Femur (tissue), 1 donor: ENCODE measurements at places on chromosomes 6 and 20.

GRCh38 chr20:10076126-10077080 is 41.6 kb downstream of the ANKEF1 start:
- no peak for DNase-seq

GRCh38 chr6:40804905-40805304 is 217.7 kb upstream of the LRFN2 start:
- DNase-seq, result no peak

DNA sequence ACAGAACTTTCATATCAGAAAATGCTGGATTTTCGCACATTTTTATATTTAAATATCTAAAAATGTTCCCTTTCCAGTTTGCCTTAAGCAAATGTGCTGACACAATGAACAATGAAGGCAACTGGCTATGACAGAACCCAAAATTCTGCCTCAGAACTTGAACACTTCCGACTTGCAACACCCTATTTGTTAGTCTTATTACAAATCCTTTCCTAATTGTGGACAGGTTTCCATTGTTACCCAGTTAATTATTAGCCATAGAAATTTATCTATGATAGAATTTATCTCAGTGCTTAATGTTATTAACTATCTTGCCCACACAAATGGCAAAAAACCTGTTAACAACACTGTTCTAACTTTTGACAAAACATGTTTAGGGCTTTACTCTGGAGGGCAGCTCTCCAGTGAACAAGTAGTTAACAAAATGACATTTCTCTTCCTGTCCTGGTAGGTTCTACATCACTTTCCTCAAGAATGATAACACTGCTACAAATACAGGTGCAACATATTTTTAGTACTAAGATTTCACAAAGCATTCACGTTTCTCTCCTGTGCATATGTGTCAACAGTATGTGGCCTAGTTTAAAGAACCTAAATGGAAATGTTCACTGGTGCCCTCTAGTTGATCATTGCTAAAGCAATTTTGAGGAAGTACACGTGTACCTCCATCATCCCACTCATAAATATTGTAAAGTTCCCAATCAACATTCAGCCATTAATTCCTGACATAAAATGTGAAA is 58.4 kb downstream of the HIVEP2 start:
- no peak for DNase-seq

- no peak for DNase-seq
These were observed 58.4 kb downstream of the PDE7B start for GRCh38 chr6:135909737-135910387.

GRCh38 chr20:59048681-59049030 is 6.1 kb upstream of the PRELID3B start:
- DNase-seq, result no peak

DNA sequence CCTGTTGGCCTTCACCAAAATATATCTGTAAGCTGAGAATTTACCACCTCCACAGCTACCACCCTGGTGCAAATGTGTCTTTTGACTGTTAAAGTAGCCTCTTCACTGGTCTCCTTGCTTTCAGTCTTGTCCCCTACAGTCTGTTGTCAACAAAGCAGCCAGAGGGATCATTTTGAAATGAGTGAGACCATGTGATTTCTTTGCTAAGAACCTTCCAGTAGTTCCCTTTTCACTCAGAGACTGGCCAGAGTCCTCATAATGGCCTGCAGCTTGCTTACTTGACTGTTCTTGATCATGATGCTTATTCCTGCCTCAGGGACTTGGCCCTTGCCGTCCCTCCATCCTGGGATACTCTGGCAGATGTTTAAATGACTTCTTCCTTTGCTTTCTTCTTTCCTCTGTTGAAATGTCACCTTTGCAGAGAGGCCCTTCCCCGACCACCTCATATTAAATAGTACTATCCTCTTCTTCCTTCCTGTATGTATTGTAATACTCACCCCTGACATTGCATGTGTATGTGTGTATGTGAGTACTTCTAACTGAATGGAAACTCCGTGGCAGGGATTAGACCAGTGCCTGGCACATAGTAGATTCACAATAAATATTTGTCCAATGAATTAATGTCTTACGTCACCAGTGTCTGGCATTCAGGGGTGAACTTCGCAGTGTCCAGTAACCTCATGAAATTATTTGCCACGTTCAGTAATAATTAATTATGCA is 5.0 kb downstream of the MANBAL start:
- DNase-seq, result no peak

GRCh38 chr6:107173779-107174178 is 58.5 kb upstream of the BEND3 start:
- DNase-seq, result no peak

GRCh38 chr6:48818052-48818412 is 645.0 kb downstream of the MMUT start:
- DNase-seq, result no peak

DNA sequence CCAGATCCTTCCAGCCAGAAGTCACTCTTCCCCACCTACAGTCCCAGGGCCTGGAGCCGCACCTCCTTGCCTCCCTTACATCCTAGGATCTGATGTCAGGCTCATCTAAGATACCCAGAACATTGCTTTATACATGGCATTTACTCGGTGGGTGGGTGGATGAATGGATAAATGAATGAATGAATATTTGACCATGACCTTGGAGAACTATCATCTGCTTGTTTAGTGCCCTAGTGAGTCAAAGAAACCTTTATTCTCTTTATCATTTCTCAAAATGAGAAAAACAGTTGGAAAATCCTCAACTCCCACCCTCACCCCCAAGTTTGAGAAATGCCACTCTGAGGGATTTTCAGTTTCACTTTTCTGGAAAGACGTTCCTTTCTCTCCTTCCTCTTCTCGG is 56.0 kb downstream of the DAAM2 start:
- DNase-seq, result no peak

DNA sequence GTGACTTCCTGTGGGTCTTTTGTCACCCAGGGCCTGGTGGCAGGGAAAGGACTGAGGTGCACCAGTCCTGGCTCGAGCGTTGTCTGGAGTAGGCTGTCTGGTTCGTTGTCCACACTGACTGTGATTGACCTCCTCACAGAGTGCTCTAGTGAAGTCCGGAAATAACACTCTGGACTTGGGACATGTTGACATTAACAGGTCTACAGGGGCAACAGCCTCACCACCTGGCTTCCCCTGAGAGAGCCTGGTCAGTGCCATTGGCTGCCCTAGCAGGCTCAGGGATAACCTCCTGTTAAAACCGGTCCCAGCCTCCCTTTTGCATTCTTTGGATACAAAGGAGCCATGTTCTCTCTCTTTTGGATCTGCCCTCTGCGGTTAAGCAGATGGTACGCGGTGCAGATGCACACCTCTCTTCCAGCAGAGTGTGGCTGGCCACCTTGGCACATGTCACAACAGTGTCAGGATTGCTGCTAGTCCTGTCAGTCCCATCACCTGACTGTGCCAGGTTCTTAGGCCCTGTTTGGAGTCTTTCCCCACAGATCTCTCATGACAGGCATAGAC is 46.2 kb downstream of the CDS2 start:
- no peak for DNase-seq

- DNase-seq, result no peak
These were observed 41.6 kb upstream of the SYNCRIP start for GRCh38 chr6:85684133-85684808.

GRCh38 chr20:62662422-62662821 is 20.1 kb downstream of the SLCO4A1 start:
- no peak for DNase-seq

- DNase-seq, result no peak
These were observed 37.2 kb downstream of the ARFGEF2 start for GRCh38 chr20:48958743-48959142.

- peak; percentile 57 for DNase-seq
These were observed 15.8 kb downstream of the AARS2 start for GRCh38 chr6:44297063-44298038.

- DNase-seq, result peak; percentile 86
These were observed 98.3 kb downstream of the SASH1 start for GRCh38 chr6:148440877-148441453.

GRCh38 chr6:4394786-4395185 is 259.4 kb upstream of the ECI2 start:
- no peak for DNase-seq

- no peak for DNase-seq
These were observed 57.9 kb downstream of the FHL5 start for GRCh38 chr6:96620851-96621250.

- peak; percentile 51 for DNase-seq
These were observed 2.4 kb downstream of the TCF21 start for GRCh38 chr6:133891149-133891926.

DNA sequence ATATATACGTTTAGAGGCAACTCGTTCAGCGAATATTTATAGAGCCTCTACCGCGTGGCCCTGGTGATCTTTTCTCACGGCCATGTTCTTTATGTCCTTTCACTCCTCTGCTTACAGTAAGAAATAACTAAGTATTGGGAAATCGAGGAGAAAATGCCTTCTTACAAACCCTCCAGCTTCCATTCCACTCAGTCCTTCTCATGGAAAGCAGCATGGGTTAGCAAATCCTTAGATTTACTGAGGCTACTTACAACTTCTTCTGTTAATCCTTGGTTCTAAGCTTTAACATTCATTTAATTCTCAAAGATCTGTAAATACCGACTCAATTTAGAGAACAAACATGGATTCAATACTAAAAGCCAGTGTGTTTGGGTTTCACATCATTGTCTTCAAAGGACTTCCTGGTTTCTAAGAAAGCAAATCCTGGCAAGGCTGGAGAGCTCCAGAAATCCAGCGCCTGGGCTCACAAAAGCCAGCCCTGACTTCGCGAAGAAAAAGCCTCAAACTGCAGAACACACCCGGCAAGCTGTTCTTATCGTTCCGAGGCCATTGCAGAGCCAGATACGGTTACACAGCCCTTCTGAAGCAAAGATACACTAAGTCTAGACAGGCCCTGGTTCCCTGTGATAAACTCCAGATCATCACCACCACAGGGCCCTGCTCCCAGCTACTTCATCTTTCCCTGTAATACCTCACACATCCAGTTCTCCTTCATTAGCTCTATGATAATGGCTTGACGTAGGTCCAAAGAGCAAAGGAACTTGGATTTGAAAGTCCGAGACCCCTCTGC is 19.2 kb downstream of the AGPAT4 start:
- DNase-seq, result no peak

GRCh38 chr6:18752278-18753068 is 365.3 kb downstream of the RNF144B start:
- no peak for DNase-seq

GRCh38 chr6:21780679-21781078 is 187.1 kb downstream of the SOX4 start:
- no peak for DNase-seq

DNA sequence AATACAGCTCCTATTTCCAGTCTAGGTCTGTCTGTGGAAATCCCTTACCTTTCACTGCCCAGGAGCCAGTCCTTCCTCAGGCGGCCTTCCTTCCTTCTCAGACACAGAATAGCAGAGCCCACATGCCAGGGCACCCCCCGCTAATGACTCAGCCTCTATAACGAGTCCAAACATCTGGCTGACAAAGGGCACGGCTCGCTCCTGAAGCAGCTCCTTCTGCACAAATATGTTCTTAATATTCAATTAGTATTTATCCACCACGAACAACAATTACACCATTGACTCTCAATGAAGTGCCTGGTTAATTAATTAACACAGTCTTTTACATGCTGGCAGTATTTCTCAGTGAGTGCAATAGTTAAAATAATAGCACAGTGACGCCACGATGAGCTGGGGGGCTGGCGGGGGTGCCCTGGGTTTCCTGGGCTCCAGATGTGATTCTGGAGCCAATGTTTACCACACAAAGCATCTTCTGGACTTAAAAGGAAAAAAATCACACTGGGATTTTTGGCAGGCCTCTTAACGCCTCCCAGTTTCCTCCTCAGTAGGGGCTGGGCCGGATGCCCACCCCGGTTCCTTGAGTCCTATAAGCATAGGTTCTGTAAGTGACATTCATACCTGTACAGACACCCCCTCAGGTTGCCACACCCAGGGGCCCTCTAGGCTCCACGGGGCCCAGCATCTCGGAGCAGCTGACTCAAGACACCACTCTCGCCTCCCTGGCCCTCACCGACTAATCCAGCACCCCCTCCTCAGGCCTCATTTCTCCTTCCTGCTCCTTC is 158.6 kb upstream of the MLN start:
- no peak for DNase-seq

DNA sequence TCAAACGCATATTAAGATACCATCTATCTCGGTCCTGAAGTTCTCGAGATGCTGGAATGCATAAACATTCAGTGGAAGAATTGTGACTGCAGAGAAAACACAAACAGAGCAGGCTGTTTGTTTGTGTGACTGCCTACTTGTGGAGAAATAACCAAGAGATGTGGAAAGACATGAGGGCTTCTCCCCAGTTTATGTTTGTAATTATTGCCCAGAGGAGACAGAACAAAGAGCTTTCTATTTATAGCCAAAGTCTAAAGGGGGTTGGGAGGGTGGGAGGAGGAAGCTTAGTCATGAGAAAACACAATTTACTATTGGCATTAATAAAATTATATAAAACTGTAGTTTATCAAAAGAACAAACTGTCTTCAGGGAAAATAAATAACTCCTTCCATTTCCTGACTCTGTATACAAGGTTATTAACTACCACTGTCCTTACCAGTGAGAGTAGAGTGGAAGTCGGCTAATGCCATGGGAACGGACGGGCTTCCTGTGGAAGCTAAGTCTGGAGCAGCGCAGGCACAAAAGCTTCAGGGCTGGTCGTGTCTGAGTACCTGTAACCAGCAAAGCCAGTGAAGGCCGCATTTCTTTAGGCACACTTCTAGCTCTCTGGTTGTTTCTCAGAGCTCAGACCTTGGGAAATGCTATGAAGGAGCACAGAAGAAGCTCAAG is 200.2 kb upstream of the SUPT3H start:
- DNase-seq, result no peak

DNA sequence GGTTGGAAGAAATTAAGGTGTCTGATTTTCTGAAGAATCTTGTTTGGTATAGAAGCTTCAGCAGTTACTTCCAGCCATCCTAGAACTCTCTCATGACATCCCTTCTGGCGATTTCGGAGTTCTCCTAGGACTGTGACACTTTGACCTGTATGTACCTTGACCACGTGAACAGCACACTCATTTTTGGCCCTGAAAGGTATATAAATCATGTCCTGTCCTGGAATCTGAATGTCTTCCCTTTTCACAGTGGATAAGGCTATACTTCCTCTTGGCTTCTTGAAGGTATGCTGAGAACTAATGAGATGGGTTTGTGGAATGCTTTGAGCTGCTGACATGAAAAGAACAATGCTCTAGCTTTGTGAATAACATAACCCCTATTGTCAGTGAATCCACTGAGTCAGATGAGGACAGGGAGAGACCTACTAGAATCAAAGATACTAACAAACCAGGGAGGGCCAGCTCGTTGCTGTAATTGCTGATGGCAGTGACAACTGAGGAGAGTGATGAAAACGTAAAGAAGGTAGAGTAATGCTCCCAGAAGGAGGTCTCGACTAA is 6.0 kb upstream of the ZDHHC14 start:
- DNase-seq, result no peak

GRCh38 chr6:154614641-154615040 is 104.2 kb upstream of the CNKSR3 start:
- DNase-seq, result no peak

- no peak for DNase-seq
These were observed 34.5 kb downstream of the MTHFD1L start for GRCh38 chr6:150900049-150900448.

- no peak for DNase-seq
These were observed 4.4 kb upstream of the MUC21 start for GRCh38 chr6:30979141-30979540.

GRCh38 chr6:132391391-132392269 is 9.6 kb downstream of the MOXD1 start:
- DNase-seq, result no peak
